ENCODE measurements at places on chromosomes 1 and 21. TPM values are rescaled to one million over a fixed set of nuclear protein-coding genes. Genes with fewer than 3 reads are reported as not detected.

- no peak overlapping the region for H3K4me3 ChIP-seq
- H3K27me3 ChIP-seq, result no peaks in the 10 kb centered on the region
- no peaks in the 10 kb centered on the region for H3K36me3 ChIP-seq
- no peak overlapping the region for H3K27ac ChIP-seq
- no peak for DNase-seq
- H3K4me1 ChIP-seq, result no peaks in the 10 kb centered on the region
Measured at GRCh38 chr1:60463146-60463545, 389.6 kb upstream of the C1orf87 start.

DNALI1 gene
- 2.6 TPM for total RNA-seq

MYOG gene
- total RNA-seq, result not detected

COL6A2 gene
- 1,885 TPM for total RNA-seq

DNA sequence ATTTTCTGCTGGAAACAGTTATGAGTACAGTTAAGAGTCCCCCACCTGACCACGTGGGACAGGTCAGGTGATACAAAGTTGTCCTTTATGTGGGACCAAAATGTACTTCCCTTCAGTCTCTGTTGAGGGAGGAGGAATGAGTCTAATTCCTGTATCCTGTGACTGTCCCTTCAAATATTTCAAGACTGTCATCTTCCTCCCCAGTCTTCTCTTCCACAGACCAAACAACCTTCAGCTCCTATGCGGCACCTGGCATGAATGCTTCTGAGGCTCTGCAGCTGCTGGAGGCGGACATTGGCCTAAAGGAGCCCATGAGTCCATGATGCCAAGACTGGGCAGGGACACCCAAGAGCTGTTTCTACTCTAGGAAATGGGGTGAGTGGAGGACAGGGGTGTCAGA, 72.1 kb upstream of the SIM2 start:
- DNase-seq, result no peak
- H3K36me3 ChIP-seq, result no peaks in the 10 kb centered on the region
- no peak overlapping the region for H3K27ac ChIP-seq
- H3K4me1 ChIP-seq, result no peaks in the 10 kb centered on the region

- H3K27me3 ChIP-seq, result no peaks in the 10 kb centered on the region
- no peak overlapping the region for H3K27ac ChIP-seq
- no peaks in the 10 kb centered on the region for H3K36me3 ChIP-seq
- no peaks in the 10 kb centered on the region for H3K4me1 ChIP-seq
- DNase-seq, result no peak
- no peak overlapping the region for H3K4me3 ChIP-seq
Measured at GRCh38 chr21:26674323-26674722, 101.2 kb upstream of the CYYR1 start.
